ENCODE measurements at places on chromosomes 1 and 21. TPM values are rescaled to one million over a fixed set of nuclear protein-coding genes. Genes with fewer than 3 reads are reported as not detected.
A peak's percentile ranks its signal among the peaks of the same experiment; 100 is the strongest.

The EPHB2 gene
- 17.2 TPM for total RNA-seq

- peaks cover 5% of the 10 kb centered on the region for H3K36me3 ChIP-seq
- DNase-seq, result no peak
- H3K4me1 ChIP-seq, result no peaks in the 10 kb centered on the region
- H3K27ac ChIP-seq, result no peak overlapping the region
- no peak overlapping the region for H3K4me3 ChIP-seq
These were observed 39.4 kb downstream of the GLMN start for GRCh38 chr1:92259350-92259749.

DNA sequence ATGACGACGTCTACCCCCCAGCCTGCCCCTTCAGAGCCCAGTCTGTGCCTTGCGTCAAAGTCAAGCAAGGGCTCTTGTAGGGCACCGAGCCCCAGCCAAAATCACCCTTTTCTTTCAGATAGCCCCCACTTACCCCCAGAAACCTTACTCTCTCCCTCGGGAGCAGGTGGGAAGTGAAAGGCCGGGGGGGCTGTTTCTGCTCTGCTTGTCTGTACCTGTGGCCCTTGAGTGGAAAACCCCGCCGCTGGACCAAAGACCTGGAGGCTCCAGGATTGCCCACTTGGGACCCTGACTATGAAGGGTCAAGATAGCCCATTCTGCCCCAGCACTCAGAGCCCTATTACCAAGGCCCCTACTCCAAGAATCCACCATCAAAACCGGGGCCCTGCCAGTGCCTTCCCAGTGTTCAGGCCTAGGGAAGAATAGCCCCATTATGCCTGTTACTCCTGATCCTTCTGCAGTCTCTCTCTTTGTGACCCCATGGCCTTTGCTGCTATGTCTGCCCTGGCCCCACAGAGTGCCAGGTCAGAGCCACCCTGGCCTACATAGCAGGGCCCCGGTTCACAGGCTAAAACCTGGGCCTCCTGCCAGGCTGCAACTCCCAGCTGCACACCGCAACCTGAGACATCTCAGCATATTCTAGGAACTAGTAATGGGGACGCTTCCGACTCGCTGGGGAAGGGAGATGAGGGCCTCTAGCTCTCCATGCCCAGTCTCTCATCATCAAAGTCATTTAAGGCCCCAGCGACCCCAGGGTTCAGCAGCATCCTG lies 22.2 kb upstream of the HPDL start:
- H3K4me1 ChIP-seq, result peaks cover 24% of the 10 kb centered on the region
- DNase-seq, result peak; percentile 46
- no peaks in the 10 kb centered on the region for H3K27me3 ChIP-seq
- H3K4me3 ChIP-seq, result peak overlapping the region; percentile 63
- H3K36me3 ChIP-seq, result no peaks in the 10 kb centered on the region
- H3K27ac ChIP-seq, result peak overlapping the region; percentile 93

GRCh38 chr1:197771386-197771785 lies 3.9 kb downstream of the DENND1B start:
- no peak overlapping the region for H3K27ac ChIP-seq
- H3K4me1 ChIP-seq, result peaks cover 3% of the 10 kb centered on the region
- DNase-seq, result no peak
- H3K4me3 ChIP-seq, result no peak overlapping the region
- no peaks in the 10 kb centered on the region for H3K27me3 ChIP-seq
- no peaks in the 10 kb centered on the region for H3K36me3 ChIP-seq

The BMP8B gene
- 0.37 TPM for total RNA-seq

The HUNK gene
- 16.7 TPM for total RNA-seq

- H3K27ac ChIP-seq, result no peak overlapping the region
- no peak for DNase-seq
- no peaks in the 10 kb centered on the region for H3K27me3 ChIP-seq
- H3K4me1 ChIP-seq, result peaks cover 3% of the 10 kb centered on the region
- H3K36me3 ChIP-seq, result no peaks in the 10 kb centered on the region
These were observed 11.4 kb downstream of the UBASH3A start for GRCh38 chr21:42414928-42415769.

DNA sequence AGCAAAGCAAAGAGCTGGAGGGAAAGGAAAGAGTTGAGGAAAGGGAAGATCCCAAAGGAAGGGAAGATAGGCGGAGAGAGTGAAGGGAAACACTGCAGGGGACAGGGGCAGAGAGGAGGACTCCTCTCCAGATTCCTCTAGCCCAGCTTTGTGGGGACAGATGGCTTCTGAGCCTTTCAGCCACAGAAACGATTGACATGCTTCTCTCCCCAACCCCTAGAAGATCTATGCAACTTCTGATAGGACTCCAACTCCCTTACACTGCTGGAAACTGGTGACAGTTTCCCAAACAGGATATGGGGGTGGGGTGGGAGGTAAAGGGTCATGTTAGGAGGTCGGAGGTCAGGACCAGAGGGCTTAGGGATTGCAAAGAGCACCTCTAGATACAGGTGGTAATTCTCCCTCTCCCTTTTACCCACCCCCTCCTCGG lies 6.5 kb downstream of the MEX3A start:
- DNase-seq, result no peak
- no peak overlapping the region for H3K4me3 ChIP-seq
- peaks cover 13% of the 10 kb centered on the region for H3K36me3 ChIP-seq
- H3K27ac ChIP-seq, result peak overlapping the region; percentile 44
- no peaks in the 10 kb centered on the region for H3K27me3 ChIP-seq

The NTRK1 gene
- 0.24 TPM for total RNA-seq

DNA sequence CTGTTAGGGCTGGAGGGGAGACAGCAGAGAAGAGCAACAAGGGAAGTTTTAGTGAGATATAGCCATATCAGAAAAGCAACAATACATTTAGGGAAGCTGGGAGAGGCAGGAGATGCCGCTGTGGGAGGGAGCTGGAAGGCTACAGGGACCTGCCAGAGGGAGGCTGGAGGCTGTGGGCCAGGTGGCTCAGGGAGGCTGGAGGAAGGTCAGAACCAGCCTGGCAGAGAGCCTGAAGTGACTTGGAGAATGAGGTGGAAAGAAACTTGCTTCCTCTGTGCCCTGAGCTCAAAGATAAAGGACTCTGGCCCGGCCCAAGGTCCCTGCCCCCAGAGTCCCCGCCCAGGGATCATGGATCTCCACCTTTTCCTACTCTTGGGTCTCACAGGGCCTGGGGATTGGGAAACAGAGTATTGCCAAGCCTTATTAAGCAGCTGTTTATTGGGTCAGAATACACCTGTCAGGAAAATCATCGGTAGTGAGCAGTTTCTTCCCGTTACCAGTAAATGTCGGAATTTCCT lies 85.9 kb downstream of the KIF26B start:
- DNase-seq, result no peak
- no peak overlapping the region for H3K27ac ChIP-seq
- no peaks in the 10 kb centered on the region for H3K36me3 ChIP-seq
- no peaks in the 10 kb centered on the region for H3K27me3 ChIP-seq
- H3K4me3 ChIP-seq, result no peak overlapping the region
- H3K4me1 ChIP-seq, result no peaks in the 10 kb centered on the region

DNA sequence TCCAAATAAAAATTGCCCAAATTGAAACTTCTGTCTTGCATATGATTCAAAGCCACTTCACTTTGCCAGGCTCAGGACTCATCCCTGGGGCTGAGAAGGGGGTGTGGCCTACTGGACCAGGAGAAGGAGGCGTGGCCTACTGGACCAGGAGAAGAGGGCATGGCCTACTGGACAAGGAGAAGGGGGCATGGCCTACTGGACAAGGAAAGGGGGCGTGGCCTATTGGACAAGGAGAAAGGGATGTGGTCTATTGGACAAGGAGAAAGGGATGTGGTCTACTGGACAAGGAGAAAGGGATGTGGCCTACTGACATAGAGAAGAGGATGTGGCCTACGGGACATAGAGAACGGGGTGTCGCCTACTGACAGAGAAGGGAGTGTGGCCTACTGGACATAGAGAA lies 405.3 kb downstream of the RRAGC start:
- no peak for DNase-seq
- H3K4me1 ChIP-seq, result peaks cover 11% of the 10 kb centered on the region
- H3K27me3 ChIP-seq, result no peaks in the 10 kb centered on the region
- H3K36me3 ChIP-seq, result no peaks in the 10 kb centered on the region
- no peak overlapping the region for H3K4me3 ChIP-seq

DNA sequence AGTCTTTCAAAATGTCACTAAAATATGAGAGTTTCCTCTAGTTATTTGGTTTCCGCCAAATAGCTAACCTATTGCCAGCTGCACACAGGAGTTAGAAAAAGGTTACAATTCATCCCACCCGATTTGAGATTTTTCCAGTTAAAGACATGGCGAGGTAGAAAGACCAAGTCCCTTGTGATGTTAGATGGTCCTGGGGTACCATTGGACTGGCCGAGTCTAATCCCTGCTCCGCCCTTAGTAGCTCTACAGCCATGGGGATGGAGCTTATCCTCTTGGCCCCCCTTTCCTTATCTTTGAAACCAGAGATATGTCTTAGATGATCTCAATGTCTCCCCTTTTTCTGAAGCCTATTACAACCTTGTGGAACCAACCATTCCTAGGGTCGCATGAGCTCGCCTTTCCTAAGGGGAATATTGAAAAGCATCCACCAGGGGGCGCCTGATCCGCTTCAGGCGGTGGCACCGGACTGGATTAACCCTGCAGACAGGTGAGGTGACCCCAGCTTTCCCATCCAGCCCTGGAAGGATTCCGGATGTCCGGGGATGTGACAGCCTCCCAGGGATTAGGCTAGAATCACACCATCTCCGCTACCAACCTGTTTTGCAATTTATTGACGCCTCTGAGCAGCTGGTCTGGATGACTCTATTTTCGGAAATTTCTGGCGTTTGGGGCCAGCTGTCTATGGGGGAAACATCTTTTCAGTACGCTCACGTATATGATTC lies 68.3 kb upstream of the SIM2 start:
- H3K27ac ChIP-seq, result no peak overlapping the region
- no peaks in the 10 kb centered on the region for H3K4me1 ChIP-seq
- peaks cover 7% of the 10 kb centered on the region for H3K27me3 ChIP-seq
- DNase-seq, result peak; percentile 64
- no peak overlapping the region for H3K4me3 ChIP-seq

DNA sequence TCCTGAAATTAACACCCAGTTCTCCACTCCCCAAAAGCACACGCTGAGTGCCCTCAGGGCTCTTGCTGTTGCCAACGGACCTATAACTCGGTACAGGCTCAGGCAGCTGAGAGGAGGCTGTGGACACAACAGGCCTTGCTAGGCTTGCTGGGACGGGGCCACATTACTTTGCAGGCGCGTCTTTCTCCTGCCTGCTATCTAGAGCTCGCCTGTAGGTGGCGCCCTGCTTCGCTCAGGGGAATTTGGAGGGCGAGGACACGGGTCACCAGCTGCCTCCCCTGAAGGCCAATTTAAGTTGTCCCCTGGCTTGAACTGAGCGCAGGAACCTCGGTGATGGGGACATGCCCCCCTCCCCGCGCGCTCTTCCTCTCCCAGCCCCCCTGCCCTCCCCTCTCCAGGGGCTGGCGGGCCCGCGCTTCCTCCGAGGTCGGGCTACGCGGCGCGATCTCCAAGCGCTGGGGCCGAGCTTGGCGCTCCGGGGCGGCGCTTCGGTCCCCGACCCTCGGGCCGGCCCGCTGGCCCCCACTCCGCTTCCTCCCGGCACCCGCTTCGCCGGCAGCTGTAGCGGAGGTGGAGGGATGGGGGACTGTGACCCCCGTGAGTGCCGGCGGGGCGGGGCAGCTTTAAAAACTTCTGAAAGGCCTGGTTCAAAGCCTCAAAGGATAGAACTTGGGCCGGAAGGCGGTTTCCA lies 32.4 kb upstream of the NFIA start:
- peak; percentile 82 for DNase-seq
- H3K4me1 ChIP-seq, result peaks cover 20% of the 10 kb centered on the region
- H3K4me3 ChIP-seq, result peak overlapping the region; percentile 62
- H3K27me3 ChIP-seq, result peaks cover 41% of the 10 kb centered on the region
- no peak overlapping the region for H3K27ac ChIP-seq
- H3K36me3 ChIP-seq, result no peaks in the 10 kb centered on the region

DNA sequence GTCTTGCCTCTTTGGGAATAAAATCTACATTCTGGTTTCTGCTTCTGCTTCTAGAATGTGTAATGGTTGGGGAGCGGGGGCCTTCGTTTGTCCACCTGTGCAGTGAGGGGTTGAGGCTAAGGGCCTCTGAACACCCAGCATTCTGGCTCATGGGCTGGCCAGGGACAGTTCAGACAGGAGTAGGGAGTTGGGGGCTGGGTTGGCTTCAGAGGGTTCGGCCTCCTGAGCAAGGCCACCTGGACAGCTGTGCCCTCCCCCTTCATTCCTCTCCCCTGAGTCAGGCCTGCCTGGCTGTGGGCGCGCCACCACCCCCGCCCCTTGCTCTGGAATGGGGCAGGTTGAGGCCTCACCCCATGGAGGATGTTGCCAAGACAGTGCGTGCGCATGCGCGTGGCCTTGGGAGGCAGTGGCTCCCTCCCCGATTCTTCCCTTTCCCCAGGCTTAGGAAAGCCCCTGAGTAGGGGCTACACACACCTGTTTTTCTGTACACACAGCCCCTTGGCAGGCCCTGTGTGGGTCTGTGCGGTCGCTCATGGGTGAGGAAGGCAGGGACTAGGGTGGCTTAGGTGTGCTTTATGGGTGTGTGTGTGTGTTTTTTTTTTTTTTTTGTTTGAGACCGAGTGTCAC lies 57.0 kb downstream of the YARS1 start:
- H3K4me3 ChIP-seq, result peak overlapping the region; percentile 49
- peak overlapping the region; percentile 87 for H3K27ac ChIP-seq
- H3K4me1 ChIP-seq, result peaks cover 68% of the 10 kb centered on the region

GRCh38 chr1:195965475-195965874 lies 642.8 kb downstream of the KCNT2 start:
- no peaks in the 10 kb centered on the region for H3K27me3 ChIP-seq
- H3K27ac ChIP-seq, result no peak overlapping the region
- H3K4me1 ChIP-seq, result peaks cover 1% of the 10 kb centered on the region
- no peak for DNase-seq

- H3K4me1 ChIP-seq, result no peaks in the 10 kb centered on the region
- DNase-seq, result no peak
These were observed 18.8 kb downstream of the ENTREP3 start for GRCh38 chr1:155236451-155236850.

The DRAXIN gene
- 17.6 TPM for total RNA-seq

The HTR1D gene
- total RNA-seq, result 11.5 TPM

The ELF3 gene
- total RNA-seq, result 15.6 TPM

GRCh38 chr21:30613836-30614235 lies at the start of gene KRTAP6-1:
TSS of gene KRTAP6-1 (minus strand) at chr21:30613930. CDS start at chr21:30613904, 26 bp downstream.
- no peak for DNase-seq
- no peaks in the 10 kb centered on the region for H3K36me3 ChIP-seq
- no peaks in the 10 kb centered on the region for H3K4me1 ChIP-seq
- H3K27me3 ChIP-seq, result no peaks in the 10 kb centered on the region
- no peak within 1 kb of the TSS for H3K27ac ChIP-seq

DNA sequence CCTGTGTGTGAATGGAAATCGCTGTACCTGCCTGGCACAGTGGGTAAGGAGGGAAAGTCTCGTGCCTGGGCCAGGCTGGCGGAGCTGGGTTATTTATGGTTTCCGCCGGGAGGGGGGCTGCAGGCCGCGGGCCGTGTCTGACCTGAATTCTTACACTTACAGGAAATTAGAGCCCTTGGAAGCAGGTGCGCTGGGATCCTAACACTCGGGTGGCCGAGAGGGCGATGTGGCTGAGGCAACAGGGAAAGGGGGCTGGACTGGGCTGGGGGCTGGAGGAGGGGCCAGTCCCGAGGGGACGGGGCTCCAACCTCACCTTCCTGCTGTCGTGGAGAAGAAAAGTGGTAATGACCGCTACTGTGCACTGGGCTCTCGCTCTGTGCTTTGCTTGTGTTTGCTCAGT lies 109.4 kb upstream of the WNT4 start:
- no peak overlapping the region for H3K27ac ChIP-seq
- no peak overlapping the region for H3K4me3 ChIP-seq
- H3K36me3 ChIP-seq, result no peaks in the 10 kb centered on the region
- H3K27me3 ChIP-seq, result peaks cover 6% of the 10 kb centered on the region
- DNase-seq, result no peak

- H3K27me3 ChIP-seq, result peaks cover 10% of the 10 kb centered on the region
- H3K4me1 ChIP-seq, result peaks cover 2% of the 10 kb centered on the region
- H3K27ac ChIP-seq, result no peak within 1 kb of the TSS
- H3K4me3 ChIP-seq, result no peak within 1 kb of the TSS
These were observed at the start of gene TNFSF4 for GRCh38 chr1:173206816-173207568. TSS of gene TNFSF4 (minus strand) at chr1:173207331. CDS start at chr1:173207176, 155 bp downstream.
